Stimulated activated CD8-positive, alpha-beta memory T cell treated with anti-CD3 and anti-CD28 coated beads, Interleukin-7, amount 100 ng/mL, for 24 hours (primary cell): ENCODE measurements at places on chromosomes 3 and 15.

- DNase-seq = peak; percentile 66
Measured at GRCh38 chr3:172591876-172592771, 68.9 kb upstream of the TNFSF10 start.

- DNase-seq = no peak
Measured at GRCh38 chr3:62372621-62373041, 719 bp downstream of the FEZF2 start.

DNA sequence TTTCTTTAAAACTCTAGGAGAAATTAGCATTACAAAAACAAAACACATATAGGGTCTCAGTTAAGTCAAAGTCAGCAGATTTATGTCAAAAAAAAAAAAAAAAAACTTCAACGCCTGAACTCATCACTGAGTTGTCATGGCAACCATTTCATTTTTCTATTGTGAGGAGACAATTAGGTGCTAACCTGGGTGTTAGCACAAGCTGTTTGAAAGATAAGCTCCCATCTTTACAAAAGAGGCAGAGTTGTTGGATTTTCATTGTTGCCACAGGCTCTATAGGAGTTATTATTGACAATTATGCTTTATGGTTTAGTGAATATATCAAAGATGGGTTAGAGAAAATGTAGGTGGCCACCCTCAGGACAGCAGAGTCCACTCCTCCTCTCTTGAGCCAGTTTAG, 806.9 kb downstream of the GRM7 start:
- no peak for DNase-seq

DNA sequence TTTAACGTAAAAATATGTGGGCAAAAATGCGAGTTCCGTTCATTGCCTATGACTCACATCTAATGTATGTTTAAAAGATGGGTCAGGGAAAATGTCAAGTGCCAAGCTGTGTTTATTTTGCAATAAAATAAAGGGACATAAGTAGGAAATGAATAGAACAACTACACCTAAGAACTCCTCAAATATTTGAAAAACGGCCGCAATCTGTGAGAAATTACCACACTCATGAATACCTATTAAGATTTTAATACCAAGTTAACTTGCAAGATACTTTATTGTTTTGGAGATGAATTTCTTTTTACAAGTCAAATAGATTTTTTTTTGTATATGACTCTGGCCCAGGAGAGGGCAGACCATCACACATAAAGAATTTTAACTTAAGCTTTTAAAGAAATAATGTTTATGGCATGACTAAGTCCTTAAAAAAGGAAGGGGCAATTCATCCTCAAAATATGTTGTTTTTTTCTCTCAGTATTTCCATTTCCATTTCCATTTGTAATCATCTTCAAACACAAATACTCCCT, 152.7 kb downstream of the SUCNR1 start:
- DNase-seq = no peak

DNA sequence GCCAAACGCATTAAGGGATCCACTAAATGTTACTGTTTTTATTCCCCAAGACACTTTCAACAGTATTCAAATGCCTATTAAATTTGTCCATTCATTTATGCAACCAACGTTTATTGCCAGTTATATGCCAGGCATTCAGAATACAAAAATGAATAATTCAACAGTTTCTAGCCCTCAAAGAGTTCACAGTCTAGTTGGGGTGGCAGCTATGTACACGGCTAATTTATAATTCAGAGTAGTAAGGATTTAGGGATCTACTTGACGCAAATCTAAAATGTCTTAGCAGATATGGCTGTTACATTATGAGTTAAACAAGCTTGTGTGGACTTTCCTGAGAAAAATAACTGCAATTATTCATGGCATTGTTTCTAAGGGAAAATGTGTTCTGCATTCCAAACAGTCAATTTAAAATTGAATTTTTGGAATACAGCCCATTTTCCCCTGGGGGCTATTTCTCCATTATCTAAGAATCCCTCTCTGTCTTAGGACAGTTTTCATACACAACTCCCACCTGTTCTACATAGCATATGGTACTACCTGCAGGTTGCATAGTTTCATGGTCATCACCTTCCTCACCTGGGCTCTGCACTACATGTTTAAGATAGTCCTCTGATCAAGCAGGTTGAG, 11.5 kb upstream of the MSL2 start:
- DNase-seq = no peak

DNA sequence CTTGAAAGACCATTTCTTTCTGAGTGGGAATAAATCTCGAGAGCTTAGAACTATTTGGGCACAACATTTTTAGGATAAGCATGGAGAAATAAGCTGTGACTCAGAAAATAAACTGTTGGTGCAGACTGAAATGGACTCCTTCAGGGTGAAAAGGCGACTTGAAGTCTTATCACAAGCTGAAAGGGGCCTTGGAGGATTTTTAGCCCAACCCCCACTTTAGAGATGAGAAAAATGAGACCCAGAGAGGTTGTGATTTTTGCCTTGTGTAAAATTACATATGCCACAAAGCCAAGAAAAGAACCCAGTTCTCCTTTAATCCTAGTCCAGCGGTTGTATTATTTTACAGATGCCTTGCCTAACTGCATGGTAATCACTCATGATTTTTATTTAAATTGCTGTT, 1.5 kb downstream of the ATP1B3 start:
- DNase-seq = no peak

DNA sequence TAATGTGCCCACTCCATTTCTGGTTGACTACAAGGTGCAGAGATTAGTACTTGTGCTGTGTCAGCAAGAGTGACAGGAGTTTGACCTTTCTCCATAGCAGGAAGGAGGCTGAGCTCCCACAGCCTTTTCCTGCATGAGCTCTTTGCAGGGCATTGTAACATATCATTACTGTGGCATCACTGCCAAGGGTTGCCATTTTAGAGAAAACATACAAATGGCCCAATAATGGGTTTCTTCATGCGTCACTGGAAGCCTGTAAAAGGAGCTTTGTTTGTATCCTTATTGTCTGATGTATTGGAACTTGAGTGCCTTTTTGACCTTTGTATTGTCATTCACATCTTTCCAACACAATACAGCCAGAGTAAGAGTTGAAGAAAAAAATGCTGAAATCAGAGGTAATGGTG, 323.0 kb upstream of the CDIN1 start:
- DNase-seq = no peak

GRCh38 chr3:143066033-143066432, 53.5 kb upstream of the CHST2 start:
- DNase-seq = no peak

GRCh38 chr3:24810881-24811280, 316.2 kb upstream of the THRB start:
- no peak for DNase-seq

GRCh38 chr3:119580067-119580760, 922 bp downstream of the ADPRH start:
- DNase-seq = no peak

DNA sequence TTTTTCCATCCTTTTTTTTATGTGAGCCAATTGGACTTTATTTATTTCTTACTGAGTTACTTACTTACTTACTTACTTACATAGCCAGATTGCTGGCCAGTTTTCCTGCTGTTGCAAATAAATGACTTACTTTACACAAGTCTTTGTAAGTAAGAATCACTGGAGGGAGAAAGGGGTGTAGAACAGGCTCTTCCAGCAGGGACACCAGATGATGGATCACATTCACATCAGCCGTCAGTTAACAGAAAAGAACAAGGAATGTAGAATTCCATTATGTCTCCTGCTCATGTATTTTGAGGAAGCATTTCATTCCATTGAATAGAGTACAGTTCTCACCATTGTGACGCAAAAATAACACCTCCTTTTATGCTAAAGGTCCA, 188.6 kb downstream of the FNDC3B start:
- no peak for DNase-seq

DNA sequence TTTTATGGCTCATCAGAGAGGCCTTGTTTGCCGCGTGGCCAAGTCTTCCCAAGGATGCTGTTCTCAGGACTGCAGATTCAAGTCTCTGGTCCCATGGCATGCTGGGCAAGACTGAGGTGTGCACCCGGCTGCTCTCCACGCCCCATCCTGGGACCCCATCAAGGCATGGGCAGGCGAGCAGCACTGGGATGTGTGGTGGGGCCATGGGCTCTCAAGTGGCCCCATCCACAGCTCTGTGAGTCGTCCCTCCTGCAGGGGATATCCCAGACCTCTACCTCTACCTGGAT, 13.1 kb upstream of the GP9 start:
- no peak for DNase-seq

DNA sequence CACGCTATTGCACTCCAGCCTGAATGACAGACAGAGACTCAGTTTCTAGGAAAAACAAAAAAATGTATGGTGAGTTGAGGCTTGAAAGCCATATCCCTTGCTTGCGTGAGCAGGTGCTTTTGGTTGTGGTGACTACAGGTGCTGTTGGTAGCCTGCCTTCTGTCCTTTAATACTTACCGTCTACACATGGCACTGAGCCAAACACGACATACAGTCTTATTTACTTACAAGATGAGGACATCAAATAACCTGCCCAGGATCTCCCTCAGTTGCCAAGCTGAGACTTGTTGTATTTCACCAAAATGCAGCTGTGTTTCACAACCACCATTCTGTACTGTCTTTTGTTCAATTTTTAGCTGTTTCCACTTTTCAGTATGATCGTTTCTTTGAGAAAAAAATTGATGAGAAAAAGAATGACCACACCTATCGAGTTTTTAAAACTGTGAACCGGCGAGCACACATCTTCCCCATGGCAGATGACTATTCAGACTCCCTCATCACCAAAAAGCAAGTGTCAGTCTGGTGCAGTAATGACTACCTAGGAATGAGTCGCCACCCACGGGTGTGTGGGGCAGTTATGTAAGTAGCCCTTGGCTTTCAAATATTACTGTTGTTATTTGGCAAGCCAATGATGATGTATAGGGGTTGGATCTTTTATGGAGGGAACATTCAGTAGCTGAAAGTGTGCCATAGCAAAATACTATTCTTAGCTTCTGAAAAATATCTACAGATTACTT, 6.5 kb downstream of the ALAS1 start:
- DNase-seq = no peak

DNA sequence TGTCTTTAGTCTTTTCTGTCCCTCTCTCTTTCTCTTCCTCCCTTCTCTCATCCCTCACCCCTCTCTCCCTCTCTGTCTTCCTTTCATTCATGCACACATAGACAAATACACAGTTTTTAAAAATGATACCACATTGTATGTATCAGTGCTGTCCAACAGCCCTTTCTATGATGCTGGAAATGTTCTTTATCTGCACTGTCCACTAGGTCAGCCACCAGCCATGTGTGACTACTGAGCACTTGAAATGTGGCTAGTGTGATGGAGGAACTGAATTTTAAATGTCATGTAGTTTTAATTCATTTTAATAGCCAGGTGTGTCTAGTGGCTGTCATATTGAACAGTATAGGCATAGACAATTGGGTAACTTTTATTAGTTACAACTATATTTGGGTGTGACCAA, 34.9 kb downstream of the COL6A5 start:
- no peak for DNase-seq

GRCh38 chr3:149650828-149651227, 7.0 kb downstream of the WWTR1 start:
- no peak for DNase-seq

DNA sequence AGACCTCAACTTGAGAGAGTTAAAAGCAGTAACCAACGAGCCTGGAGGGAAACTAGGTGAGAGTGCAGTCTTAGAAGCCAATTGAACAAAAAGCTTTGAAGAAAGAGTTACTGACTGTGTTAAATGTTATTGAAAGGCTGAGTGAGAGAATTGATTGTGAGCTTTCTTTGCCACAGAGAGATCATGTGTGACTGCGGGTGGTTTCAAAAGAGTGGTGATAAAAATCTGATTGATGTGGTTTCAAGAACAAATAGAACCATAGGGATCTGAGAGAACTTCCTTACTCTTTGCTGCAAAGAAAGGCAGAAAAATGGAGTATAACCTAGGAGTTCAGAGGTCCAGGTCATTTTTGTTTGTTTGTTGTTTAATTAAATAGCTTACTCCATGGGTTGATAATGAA, 759.9 kb upstream of the ALCAM start:
- no peak for DNase-seq

DNA sequence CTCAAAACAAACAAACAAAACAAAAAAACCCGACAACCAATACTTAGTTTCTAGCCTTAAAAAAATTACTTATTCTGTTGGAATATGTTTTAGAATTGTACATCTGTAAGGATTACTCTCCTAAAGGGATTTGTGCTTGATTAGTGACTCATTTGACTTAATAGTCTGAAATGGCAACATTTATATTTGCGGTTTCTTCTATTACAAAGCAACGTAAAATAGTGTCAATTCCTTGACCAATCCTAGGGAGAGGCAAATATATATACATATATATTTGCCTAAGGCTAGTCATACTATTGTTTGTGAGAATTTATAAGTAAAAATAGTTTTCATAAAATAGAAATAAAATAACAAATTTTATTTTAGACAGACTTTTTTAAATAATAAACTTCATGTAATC, 39.7 kb downstream of the C3orf62 start:
- no peak for DNase-seq

GRCh38 chr3:29577250-29577649, 296.4 kb downstream of the RBMS3 start:
- no peak for DNase-seq

DNA sequence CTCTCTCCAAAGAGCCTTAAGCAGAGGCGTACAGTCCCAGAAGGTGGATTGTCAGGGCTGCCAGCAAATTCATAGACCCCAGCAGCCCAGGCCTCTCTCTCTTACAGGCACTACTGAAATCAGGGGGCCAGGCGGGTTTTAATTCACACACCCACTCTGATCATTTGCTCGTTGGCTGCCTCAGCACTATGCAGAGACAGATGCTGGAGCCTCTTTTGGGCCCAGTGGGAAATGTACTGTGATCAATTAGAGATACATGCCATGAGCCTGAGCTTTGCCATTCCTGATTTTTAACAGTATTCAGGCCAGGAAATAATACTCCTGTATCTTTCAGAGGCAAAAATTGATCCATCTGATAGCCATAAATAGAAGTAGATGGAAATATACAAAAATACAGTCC, 53.0 kb downstream of the CMTM6 start:
- no peak for DNase-seq

DNA sequence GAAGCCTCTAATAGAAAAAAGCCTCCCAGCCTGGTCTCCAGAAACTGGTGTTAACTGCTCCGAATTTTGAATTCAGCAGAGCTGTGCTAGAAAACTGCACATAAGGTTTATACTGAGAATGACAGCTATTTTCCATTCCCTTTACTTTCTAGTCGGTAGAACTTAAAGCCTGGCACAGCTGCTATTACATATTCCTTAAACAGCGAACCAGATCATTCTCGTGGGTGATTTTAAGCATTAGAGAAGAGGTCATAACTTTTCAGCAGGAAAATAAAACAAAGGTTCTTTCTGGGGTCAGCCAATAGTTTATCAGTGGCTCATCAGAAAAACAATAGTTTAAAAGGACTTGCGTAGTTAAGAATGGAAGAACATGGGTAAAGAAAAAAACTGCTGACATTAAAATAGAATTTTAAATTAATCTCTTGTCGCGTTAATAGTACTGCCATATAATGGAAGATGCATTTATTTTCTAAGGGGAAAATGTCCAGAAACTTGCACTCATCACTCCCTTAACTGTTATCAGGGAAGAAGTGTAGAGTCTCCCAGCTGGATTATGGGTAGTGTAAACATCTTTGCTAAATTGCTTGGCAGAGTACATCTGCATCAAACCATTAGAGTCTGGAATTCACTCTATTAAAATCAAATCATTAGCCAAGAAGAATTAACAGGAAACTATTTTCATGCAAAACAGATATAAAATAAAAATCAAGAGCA, 7.9 kb downstream of the VGLL4 start:
- DNase-seq = no peak
